Esophagus mucosa (tissue), 1 donor: ENCODE measurements at places on chromosomes 2 and 18. TPM values are rescaled to one million over a fixed set of nuclear protein-coding genes. Genes with fewer than 3 reads are reported as not detected.

- ATAC-seq = no peak
Measured at GRCh38 chr18:24986666-24987302, 365.2 kb downstream of the ZNF521 start.

- no peak for ATAC-seq
Measured at GRCh38 chr2:46434851-46435273, 44.5 kb upstream of the TMEM247 start.

DNA sequence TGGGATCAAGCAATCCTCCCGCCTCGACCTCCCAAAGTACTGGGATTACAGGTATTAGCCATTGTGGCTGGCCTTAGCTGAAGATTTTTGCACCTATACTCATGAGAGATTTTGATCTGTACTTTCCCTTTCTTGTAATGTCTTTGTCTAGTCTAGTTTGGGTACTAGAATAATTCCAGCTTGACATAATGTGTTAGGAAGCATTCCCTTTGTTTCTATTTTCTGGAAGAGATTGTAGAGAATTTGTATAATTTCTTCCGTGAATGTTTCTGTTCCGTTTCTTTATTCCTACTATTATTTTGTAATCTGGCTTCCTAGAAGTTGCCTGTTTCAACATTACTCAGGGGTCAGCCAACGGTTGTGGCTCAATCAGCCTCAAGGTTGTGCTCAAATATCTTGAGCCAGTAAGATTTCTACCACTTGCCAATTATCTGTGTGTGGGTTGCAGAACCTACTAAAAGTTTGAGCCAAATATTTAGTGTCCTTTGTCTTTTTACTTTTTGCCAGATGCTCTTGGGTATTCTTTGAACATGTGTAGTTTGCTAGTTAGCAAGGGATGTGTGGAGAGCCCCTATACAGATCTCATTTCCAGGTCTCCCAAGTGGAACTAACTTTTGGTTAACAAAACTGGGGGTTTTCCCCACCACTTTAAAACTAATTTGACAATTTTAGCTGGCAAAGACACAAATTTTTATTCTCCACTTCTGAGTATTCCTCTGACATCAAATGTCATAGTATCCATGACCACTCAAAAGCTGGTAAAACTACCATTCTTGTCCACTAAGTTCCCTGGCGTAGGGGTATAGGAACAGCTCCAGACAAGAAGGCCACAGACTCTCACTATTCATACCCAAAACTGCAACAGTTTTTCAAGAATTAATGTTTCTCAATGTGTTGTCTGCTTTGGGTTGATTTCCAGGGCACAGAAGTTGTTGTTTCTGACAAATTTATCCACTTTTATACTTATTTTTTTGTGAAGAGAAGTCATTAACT, 42.8 kb upstream of the BAZ2B start:
- ATAC-seq = no peak

DNA sequence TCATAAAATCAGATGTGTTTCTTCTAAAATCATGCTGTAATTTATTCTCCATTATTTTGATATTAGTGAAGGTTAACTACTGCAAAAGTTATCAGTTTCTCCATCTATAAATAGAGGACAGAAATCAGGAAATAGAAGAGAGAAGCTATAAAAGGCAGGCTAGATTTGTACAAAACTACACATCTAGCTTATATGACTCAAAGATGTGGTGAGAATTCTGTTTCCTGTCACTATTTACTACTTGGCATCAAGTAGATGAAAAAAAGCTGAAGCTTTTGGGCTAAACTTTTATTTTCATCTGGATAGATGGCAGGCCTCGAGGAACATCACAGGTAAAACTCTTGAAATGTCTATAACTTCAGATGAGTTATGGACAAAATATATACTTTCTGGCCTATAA, 49.8 kb upstream of the NAB1 start:
- no peak for ATAC-seq

- no peak for ATAC-seq
Measured at GRCh38 chr18:7576077-7576476, 9.0 kb downstream of the PTPRM start.

- ATAC-seq = no peak
Measured at GRCh38 chr2:158624961-158625360, 168.2 kb downstream of the PKP4 start.

DNA sequence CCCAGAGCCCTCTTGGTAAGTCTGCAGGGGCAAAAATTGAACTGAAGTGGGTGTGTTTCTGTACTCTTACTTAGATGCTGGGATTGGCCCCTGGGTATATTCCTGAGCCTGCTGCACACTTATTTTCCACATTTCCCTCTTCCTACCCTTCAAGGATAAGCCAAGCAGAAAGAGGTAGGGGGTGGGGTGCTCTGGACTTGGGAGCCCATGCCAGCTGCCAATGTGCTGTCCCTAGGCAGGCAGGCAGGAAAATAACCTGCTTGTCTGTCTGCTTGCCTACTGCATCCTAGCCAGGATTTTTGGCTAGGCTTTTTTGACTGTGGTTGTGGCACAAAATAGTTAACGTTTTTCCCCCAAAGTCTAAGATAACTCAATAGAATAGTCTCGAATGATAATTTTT, 234.3 kb downstream of the ALK start:
- no peak for ATAC-seq

DNA sequence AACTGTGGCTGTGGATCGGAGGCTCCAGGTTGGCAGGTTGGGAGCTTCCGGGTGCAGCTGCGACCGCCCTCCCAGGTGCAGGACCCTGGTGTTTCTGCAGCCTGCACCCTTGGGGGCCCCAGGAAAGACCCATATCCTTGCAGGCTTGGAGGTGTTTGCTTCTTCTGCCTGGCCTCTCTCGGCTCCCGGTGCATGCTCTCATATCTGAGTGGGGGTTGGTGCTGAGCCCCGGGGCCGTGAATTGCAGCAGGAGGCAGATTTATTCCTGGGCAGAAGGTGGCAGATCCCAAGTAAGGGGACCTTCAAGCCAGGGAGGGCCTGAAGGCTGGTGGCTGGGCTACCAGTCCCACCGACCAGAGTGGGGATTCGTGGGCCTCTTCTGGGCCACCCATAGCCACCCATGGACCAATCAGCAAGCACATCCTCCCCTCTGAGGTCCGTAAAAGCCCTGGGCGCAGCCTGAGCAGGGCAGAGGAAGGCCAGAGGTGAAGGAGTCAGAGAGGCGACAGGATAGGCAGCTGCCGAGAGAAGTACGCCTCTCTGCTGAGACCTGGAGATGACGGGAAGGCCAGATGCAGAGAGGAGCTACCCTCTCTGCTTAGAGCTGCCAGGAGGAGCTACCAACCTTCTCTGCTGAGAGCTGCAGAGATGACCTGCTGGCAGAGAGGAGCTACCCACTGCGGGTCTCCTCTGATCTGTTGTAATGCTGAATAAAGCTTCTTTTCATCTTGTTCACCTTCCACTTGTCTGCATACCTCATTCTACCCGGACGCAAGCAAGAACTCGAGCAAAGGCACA, 1279.0 kb upstream of the LRRTM1 start:
- ATAC-seq = no peak

- ATAC-seq = no peak
Measured at GRCh38 chr2:118320658-118321057, 232.4 kb downstream of the INSIG2 start.

- peak; percentile 70 for ATAC-seq
Measured at GRCh38 chr2:162029287-162029901, 44.6 kb downstream of the DPP4 start.

DNA sequence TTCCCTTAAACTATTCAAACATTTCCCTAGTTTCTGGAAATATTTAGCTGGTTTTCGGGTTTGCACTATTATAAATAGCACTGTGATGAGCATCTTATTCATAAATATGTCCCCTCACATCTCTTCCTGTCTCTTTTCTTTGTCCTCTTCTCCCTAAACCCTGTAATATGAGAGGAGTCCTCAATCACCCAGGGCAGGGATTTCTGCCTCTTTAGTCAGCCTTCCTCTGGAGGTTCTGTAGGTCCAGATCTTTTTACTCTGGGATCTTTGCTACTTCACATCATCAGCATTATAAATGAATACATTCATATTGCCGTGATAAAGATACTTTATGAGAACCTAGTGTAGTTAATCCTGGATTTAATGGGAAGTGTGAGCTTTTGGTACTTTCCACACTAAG, 87.9 kb upstream of the TTN start:
- no peak for ATAC-seq

GRCh38 chr2:66957198-66957597, 439.9 kb upstream of the ETAA1 start:
- no peak for ATAC-seq

- ATAC-seq = no peak
Measured at GRCh38 chr2:232203166-232203891, 175.2 kb upstream of the ALPP start.

DNA sequence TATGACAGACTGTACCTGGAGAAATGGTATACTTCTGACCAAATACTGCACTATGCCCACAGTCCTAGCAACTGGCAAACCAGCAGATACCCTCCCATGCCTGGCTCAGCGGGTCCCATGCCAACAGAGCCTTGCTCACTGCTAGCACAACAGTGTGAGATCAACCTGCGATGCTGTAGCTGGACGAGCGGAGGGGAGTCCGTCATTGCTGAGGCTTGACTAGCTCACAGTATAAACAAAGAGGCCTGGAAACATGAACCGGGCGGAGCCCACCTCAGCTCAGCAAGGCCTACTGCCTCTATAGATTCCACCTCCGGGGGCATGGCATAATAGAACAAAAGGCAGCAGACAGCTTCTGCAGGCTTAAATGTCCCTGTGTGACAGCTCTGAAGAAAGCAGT, 93.2 kb upstream of the CAB39 start:
- ATAC-seq = no peak

- ATAC-seq = peak; percentile 30
Measured at GRCh38 chr2:60806988-60807681, 51.1 kb downstream of the PAPOLG start.

- ATAC-seq = no peak
Measured at GRCh38 chr2:112907001-112907949, 3.7 kb upstream of the IL37 start.

DNA sequence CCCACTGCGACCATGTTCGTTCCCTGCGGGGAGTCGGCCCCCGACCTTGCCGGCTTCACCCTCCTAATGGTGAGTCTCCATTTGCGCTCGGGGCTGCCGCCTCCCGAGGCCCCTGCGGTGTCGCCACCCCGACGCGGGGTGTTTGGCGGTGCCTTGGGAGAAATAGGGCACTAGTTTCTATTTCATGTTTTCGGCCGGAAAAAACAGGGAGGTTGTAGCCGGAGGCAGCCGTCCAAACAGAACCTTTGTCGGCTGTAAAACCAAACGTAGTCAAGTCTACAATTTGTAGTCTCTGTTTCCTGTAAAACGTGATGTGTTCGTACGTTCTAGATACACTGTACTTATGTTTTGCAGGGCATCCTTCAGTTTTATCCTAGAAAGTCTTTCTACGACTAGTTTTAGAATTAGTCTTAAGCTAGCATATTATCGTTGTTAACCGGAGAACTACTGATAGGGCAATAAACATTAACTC, 290 bp downstream of the PSMG2 start:
- peak; percentile 42 for ATAC-seq

- ATAC-seq = no peak
Measured at GRCh38 chr2:130258356-130258755, 60.1 kb upstream of the TUBA3E start.

DNA sequence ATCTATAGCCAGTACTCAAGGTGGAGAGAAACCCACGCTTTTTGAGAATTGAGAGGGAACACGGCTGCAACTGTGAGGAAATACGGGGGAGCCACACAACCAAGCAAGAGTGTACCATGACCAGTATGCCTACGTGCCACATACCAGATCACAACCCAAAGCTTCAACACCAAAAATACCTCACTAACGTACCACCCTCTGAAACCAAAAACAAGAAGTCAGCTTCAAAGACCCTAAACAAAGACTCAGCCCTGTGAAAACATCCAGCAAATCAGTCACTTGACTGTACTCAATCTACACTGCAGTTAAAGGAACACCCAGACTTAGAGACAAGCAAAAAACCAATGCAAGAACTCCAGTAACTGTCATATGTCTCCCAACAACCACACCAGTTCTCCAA, 17.0 kb downstream of the RNU4ATAC start:
- ATAC-seq = no peak

DNA sequence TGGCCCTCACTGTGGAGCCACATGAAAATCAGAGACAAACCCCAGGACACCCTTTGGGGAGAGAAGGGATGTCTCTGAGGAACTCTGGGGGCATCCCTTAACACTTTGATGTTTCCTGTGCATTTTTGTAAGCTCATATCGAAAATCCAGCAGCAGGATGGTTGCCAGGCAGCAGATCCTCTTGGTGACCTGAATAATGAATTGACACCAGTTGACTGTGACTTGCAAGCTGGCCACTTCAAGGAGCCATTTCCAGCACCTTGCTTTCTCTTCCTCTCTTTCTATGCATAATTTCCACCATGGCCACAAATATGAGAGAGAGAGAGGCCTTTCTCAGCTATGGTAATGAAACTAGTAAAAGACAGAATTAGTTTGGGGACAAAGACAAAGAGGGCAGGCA, 91.7 kb downstream of the NRP2 start:
- ATAC-seq = no peak

- ATAC-seq = peak; percentile 72
Measured at GRCh38 chr2:25982273-25982967, at the start of gene KIF3C. Gene KIF3C (minus strand): TSS chr2:25982497. CDS start chr2:25981917, 580 bp downstream.

GRCh38 chr2:15732341-15733077, 140.8 kb downstream of the DDX1 start:
- no peak for ATAC-seq

GRCh38 chr18:44909191-44909719, 228.6 kb downstream of the SETBP1 start:
- ATAC-seq = no peak

GRCh38 chr2:134783912-134784311, 54.5 kb upstream of the ACMSD start:
- no peak for ATAC-seq

SERPINB12 gene
- total RNA-seq = 0.60 TPM

ANKRD30BL gene
- not detected for total RNA-seq

ALLC gene
- not detected for total RNA-seq
